Upper lobe of right lung (tissue), 1 donor: ENCODE measurements at places on chromosomes 5 and 9.

DNA sequence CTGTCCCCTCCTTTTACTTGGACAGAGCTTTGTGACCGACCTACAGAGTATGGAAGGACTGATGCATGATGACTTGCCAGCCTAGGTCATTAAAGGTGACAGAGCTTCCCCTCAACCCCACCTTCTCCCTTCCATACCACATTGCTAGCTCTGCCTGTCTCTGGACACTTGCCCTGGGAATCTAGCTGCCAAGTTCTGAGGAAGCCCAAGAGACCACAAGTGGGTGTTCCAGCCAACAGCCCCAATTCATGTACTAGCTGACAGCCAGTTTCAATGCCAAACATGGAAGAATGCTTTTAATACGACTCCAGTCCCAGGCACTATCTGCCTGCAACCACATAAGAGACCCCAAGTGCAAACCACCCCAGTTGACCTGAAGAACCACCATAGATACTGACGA, 477.1 kb downstream of the SPOCK1 start:
- DNase-seq = no peak

GRCh38 chr5:55191165-55191564, 18.2 kb upstream of the CDC20B start:
- no peak for DNase-seq

DNA sequence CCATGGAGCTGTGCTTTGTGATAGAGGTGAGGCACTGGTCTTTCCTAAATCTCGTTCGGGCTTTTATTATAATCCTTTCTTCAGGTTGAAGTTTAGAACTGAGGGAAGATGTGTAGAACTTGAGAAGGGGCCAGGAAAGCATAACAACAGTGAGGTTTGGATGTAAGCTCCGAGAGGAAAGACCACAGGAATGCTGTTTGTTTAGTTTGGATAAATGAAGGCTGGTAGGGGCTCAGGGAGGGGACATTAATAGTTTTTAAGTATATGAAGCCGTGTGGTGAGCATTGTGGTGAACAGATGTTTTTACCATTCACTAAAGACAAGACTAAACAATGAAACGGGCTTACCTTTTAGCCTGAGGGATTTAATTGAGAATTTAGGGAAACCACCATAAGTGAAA, 130.8 kb downstream of the ARHGAP26 start:
- DNase-seq = no peak

DNA sequence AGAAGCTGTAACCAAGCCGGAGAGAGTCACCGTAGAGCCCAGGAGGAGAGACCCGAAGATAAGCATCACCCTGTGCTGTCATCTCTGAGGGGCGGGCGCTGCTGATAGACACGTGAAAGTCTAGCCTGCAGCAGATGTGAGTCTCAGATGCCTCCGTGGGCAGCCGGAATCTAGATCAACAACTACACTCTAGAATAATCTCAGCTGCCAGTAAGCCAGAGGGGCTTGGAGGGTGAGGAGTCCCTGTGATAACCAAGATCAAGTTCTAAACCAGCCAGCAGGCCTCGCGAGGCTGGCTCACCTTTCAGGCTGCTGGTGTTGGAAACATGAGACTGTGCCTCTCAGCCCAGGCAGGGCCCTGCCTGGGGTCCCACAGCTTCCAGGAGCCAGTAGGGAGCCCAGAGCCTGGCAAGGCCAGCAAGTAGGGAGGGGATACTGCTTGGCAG, 54.1 kb downstream of the DAPK1 start:
- DNase-seq = no peak

DNA sequence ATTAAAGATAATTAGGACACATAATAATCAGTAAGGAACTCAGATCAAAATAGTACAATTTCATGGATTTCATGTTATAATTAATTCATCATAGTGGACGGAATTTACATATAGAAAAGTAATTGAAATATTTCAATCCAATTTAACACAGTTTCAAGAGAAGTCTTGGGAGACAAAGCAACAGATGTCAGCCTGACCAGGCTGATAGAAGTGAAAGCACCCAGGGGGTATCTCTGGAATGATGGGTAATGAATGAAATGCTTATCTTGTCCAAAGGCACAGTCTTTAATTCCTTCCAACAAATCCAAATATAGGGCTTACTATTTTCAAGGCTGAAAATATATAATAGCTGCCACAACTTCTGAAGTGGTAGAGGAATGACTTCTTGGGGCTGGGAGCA, 629.3 kb upstream of the RGMB start:
- no peak for DNase-seq

DNA sequence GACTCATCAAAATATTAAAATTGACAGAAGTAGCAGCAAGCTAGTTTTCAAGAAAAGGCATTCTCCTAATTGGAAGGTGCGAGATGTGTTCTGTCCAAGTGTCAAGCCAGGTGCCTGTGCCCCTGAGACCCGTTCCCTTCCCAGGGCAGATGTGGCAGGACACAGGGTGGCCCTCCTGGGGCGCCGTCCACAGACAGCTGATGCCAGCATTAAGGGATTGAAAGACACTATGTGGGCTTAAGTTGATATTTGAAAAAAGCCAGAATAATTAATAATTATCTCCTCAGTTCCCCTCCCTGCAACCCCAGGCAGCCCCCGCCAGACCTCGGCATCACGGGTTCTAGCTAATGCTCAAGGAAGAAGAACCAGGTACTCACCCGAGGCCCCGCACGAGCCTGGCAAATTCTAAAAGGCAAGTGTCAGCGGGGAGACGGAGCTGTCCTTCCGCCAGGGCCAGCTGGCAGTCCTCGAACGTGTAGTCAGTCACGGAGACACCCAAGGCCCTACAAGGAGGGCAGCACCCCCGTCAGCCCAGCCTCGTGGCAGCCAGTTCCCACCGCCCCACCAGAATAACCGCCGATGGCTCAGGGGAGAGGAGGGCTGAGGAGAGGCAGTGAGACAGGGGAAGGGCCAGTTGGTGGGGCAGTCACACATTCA, 29.1 kb upstream of the SLC6A3 start:
- DNase-seq = peak; percentile 52

DNA sequence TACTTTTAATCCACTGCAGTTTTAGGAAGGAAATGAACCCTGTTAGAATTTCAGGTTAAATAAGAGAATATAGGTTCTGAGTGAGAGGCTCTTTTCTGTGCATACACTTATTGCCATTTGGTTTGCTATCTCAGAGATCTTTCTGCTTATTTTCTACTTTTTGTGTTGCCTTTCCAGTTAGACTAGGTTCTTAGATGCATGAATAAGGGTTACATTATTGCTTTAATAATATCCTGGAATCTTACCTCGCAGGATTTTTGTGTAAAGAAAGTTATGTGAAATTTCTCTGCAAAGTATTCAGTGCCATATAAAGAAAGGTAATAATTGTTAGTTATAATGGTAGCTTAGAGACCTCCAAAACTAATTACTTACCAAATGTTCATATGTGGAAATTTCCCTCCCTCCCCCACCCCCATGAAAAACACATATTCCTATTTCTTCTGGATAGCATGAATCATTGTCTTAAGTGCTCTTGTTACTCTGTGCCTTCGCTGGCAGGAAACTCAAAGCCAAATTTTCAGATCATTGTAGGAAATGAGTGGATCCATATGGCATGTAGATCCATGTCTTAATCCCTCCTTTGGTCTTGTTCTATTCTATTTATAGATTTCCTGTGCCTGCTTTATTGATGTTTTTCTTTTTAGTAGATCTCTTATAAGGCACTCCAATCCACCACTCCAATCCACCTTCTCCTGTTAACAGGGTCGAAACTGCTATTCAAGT, 2.7 kb upstream of the APBA1 start:
- no peak for DNase-seq

DNA sequence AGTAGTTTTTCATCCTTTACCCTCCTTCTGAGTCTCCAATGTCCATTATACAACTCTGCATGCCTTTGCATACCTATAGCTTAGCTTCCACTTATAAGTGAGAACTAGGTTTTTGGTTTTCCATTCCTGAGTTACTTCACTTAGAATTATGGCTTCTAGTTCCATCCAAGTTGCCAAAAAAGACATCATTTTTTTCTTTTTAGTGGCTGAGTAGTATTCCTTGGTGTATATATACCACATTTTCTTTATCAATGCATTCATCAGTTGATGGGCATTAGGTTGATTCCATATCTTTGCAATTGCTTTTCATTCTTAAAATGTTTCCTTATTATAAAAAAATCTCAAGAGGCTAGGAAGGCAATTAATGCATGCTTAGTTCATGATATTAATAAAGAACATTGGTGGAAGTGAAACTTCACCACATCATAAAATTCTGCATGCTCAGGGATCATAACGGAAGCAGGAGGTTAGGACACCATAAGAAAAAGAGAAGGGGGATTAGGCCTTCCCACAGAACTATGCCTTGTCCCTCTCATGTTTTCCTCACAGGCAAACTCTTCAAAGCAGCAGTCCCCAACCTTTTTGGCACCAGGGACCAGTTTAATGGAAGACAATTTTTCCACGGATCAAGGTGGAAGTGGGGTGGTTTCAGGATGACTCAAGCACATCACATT, 105.2 kb downstream of the FRMD3 start:
- no peak for DNase-seq

DNA sequence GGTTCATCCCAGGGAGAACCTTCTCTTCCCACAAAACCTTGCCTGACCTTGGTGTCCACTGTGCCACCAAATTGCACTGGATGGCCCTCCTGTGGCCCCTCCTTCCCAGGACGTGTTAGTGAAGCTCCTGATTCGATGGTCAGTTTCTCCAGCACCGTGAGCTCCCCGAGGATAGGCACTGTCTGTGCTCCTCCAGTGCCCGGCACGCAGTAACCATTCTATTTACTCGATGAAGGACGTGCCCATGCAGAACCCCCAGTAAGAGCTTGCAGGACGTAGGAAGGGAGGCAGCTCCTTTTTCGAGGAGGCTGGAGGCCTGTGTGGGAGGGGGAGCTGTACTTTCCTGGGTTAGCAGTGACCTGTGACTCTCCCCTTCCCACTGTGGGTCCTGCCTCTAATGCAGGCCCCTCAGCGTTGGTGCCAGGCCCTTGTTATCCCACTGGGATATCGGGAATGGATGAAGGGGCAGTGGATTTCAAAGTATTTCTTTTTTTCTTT, 39.6 kb downstream of the HABP4 start:
- DNase-seq = no peak

DNA sequence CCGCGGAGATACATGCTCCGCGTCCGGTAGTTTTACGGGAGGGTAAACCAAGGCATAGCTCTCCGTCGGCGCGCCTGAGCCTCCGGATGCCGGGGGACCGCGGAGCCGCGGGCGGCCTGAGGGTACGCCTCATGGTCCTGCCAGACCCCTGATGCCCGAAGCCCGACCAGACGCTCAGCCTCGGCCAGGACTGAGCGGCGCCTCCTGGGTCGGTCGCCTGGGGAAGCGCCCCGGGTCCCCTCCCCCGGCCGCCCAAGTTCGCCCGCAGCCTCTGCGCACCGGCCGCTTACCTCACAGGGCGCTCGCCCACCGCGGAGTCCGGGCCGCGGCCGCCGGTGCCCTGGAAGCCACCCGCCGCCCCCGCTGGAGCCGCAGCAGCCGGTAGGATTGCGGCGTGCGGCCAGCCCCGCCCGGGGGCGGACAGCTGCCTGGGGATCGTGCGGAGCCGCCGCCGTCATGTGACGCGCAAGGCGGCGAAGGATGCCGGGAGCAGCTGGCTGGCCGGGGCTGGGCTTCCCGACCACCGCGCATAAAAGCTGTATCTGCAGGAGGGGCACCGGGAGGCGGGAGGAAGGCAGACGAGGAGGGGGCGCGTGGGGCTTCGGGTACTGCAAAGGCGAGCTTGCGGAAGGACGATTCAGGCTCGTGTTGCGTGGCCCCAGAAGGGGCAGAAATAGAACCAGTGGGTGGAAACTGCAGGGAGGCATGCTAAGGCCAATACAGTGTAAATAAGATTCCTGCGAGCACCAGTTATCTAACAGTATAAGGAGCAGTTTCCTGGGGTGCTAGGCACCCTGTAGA, at the start of gene FBXO10:
Gene FBXO10 (minus strand): TSS at position 460 of the 801 bp plus-strand sequence. CDS start 34,612 bp downstream, outside the sequence.
- peak; percentile 87 for DNase-seq

DNA sequence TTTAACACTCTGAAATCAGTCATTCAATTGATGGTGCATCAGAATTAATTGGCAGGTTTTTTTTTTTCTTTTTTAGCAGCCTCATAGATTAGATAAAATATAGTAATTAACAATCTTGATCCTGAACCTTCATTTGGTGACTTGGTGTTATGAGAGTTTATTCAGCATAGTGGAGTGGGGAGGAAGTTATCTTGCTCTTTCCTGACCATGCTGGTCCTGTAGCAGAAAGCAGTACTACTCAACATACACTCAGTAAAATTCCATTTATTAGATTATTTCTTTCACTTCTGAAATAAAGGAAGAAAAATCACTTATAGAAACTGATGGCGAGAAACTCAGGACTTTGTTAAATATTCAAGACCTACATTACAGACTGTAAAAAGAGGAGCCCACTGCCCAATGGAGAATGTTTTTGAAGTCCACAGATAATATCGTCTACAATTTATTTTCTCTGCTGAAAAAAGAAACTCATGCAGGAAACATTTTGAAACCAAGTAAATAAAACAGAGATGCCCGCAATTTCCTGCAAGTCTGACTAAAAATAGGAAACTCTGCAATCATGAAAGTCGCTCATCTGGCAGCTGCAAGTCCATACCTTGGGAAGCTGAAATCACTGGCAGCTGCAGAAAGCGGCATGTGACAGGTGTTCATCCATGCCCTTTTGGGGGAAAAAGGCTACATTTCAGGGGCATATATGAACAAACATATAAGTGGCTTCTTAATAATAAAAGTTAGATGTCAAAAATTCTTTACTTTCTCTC, 233.2 kb upstream of the RFX3 start:
- no peak for DNase-seq

GRCh38 chr5:117107859-117108258, 533.2 kb upstream of the SEMA6A start:
- no peak for DNase-seq

DNA sequence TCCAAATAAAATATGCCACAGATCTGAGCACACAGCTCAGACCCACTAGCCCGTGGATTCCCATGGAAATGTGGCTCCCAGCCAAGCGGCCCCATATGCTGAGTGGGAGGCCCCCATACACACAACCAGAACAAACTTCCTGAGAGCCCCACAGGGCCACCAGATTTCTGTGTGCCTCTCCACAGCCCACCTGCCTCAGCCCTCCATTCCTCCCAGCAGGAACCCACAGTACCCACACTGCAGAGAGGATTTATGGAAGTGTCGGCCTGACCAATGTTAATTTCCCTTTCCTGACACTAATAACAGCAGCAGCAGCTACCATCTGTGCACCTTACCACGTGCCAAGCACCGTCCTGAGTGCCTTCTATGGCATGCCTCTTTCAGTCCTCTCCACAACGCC, 99.3 kb upstream of the SPOCK1 start:
- DNase-seq = no peak

- no peak for DNase-seq
These were observed 6.8 kb upstream of the IFNA5 start for GRCh38 chr9:21311889-21312288.

DNA sequence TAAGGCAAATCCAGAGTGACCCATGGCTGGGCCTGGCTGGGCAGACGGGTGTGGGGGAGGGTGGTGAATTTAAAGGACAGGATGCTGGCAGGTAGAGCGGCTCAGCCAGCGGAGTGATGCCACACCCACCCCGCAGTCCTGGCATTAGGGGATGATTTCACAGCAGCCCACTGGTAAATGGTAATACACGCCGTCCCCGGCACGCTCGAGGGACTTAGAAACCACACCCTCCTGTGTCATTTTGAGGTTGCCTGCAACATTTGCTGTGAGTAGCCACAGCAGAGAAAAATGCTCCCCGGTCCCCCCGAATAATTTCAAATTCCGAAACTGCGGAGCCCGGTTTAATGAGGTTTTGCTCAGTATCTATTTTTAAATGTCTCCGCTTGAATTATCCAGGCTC, 71.3 kb upstream of the FCN2 start:
- DNase-seq = no peak

GRCh38 chr5:132473019-132473531, 17.5 kb downstream of the IRF1 start:
- peak; percentile 69 for DNase-seq

GRCh38 chr5:2899311-2899710, 147.8 kb upstream of the IRX2 start:
- no peak for DNase-seq

- no peak for DNase-seq
These were observed 37.5 kb downstream of the CTNNA1 start for GRCh38 chr5:138790684-138791083.
